ENCODE measurements at places on chromosomes 13 and 19.

DNA sequence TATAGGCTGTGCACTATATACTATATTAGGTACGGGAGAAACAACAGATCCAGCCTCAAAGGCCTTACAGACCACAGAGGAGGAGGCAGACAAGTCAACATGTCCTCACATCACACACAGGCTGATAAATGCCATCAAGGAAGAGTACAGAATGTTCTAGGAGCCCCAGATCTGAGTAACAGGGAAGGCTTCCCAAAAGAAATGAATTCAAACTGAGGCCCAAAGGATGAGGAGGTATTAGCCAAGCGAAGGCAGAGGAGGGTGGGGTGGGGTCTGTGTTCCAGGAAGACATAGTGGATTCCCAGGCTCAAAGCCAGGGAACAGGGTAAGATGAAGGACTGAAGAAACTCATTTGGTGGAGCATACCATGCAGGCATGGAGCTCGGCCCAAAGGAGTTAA is 55.1 kb downstream of the RXFP2 start:
- H3K27ac ChIP-seq = no peak overlapping the region
- no peak overlapping the region for H3K4me3 ChIP-seq
- no peaks in the 10 kb centered on the region for H3K36me3 ChIP-seq
- DNase-seq = no peak

DNA sequence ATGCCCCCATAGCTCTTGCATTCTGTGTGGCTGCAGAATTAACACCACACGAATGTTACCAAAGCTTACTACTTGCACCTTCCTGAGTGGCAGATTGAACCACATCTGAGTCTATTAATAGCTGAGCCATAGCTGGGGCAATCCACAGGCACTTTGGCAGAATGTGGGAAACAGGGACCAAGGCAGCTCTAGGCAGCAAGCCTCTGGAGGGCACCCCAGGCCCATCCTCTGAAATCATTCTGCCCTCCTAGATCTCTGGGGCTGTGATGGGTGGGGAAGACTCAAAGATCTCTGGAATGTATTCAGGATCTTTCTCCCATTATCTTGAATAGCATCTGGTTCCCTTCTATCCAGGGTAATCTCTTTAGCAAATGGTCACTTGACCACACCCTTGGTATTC is 139.3 kb downstream of the TNFRSF19 start:
- H3K27me3 ChIP-seq = no peaks in the 10 kb centered on the region
- H3K27ac ChIP-seq = no peak overlapping the region
- H3K36me3 ChIP-seq = no peaks in the 10 kb centered on the region
- peaks cover 16% of the 10 kb centered on the region for H3K4me1 ChIP-seq
- DNase-seq = no peak
- no peak overlapping the region for H3K4me3 ChIP-seq

DNA sequence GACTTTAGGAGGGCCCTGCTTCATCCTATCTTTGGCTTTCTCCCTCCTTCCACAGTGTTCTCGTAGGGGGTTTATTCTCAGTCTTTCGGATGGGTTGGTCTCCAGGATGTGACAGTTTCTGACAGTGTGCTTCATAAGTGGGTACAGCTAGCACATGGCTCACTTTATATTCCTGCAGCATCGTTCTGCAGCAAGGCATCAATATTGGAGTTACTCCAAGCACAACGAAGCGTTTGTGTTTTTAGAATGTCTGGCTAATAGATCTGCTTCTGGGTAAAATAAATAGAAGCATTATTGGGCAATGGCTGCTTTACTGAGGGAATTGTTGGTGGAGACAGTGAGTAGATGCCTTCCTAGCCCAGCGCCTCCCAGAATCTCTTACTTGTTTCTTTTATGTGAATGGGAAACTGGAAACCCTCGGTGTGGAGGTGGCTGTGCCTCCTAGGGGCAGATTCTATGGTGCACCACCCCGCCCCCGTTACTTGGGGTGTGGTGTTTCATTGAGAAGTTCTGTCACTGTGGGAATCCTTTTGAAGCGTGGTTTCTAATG is 2.0 kb downstream of the FARP1 start:
- H3K27ac ChIP-seq = peak overlapping the region; percentile 91
- DNase-seq = no peak

GRCh38 chr19:37941782-37942515 is 34.9 kb downstream of the SIPA1L3 start:
- no peaks in the 10 kb centered on the region for H3K27me3 ChIP-seq
- no peak for DNase-seq
- peak overlapping the region; percentile 70 for H3K4me3 ChIP-seq
- H3K4me1 ChIP-seq = peaks cover 13% of the 10 kb centered on the region
- H3K36me3 ChIP-seq = peaks cover 12% of the 10 kb centered on the region

GRCh38 chr13:82358284-82358683 is 1524.0 kb downstream of the SLITRK1 start:
- no peaks in the 10 kb centered on the region for H3K4me1 ChIP-seq
- DNase-seq = no peak
- no peaks in the 10 kb centered on the region for H3K36me3 ChIP-seq
- no peak overlapping the region for H3K4me3 ChIP-seq

DNA sequence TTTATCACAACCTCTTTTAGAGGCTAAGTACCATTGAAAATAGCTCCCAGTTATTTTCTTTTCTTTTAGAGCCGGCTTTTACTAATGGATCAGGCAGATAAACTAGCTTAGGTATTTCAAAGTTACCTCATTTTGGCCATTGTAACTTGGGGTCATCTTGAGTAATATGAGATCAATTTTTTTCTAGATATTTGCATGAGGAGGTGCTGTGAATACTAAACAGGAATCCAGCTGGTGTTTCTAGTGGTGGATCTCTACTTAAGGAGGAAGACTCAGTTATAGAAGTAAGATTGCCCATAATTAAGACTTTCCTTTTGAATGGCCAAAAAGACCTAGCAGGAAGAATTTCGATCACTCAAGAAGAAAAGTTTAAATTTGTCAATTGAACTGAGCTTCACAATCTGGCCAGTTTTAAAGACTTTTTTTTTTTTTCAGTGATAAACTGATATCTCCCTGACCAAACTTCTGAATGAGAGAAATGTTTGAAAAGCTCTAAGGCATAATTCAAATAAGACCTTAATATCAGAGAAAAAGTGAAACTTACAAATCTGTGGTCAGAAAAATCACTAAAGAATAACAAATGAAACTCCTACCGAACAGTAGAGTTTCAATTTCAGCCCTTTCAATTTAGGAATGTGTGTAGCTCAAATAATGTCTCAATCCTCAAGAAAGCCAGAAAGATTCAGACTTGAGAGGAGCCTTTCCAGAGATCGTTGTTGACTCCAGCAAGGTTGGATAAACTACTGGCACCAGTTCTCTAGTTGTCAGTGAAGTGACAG is 11.6 kb upstream of the NAA16 start:
- no peak for DNase-seq
- peaks cover 3% of the 10 kb centered on the region for H3K27me3 ChIP-seq
- no peak overlapping the region for H3K27ac ChIP-seq
- H3K36me3 ChIP-seq = no peaks in the 10 kb centered on the region
- H3K4me1 ChIP-seq = no peaks in the 10 kb centered on the region

- DNase-seq = no peak
- no peaks in the 10 kb centered on the region for H3K27me3 ChIP-seq
- H3K27ac ChIP-seq = no peak overlapping the region
- H3K4me1 ChIP-seq = peaks cover 16% of the 10 kb centered on the region
- H3K36me3 ChIP-seq = peaks cover 16% of the 10 kb centered on the region
Measured at GRCh38 chr13:49367640-49368422, 76.0 kb downstream of the CAB39L start.

DNA sequence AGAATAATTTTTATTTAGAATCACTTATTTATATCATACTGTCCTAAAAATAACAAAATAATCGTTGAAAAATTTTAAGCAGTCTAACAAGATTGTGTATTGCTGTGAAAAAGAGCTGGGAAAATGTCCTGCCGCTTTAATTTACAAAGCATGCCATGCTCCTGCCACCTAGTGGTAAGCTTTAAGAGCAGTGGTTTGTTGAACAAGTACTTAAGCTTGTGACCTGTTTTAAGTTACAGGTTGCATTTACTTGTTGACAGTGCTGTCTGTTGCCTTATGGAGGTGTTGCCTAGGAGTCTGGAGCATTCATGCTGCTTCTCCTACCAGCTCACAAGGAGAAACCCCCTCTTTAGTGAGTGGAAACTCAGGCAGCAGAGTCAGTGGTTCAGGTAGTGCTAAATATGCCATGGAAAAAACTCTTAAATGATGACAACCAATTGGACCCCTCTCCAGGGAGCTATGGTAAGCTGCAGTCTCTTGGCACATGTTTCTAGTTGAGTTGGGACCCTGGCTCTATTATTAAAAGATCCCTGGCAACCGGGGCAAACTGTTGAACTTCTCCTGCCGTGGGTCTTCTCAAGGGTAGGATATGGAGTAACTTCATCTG is 68.4 kb downstream of the SPATA13 start:
- H3K36me3 ChIP-seq = no peaks in the 10 kb centered on the region
- no peak overlapping the region for H3K27ac ChIP-seq
- peaks cover 11% of the 10 kb centered on the region for H3K4me1 ChIP-seq
- no peak for DNase-seq
- no peak overlapping the region for H3K4me3 ChIP-seq
- no peaks in the 10 kb centered on the region for H3K27me3 ChIP-seq

DNA sequence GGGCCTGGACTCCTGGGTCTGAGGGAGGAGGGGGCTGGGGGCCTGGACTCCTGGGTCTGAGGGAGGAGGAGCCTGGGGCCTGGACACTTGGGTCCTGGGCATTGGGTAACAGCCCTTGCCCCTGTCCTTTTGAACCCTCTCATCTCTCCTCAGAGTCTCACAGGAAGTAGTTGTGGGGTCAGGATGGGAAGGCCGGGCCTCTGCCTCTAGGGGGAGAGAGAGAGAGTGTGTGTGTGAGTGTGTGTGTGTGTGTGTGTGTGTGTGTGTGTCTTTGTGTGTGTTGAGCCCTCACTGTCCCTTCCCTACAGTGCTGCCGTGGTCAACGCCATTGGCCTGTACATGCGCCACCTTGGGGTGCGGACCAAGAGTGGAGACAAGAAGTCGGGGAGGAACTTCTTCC is 10.9 kb downstream of the ARHGEF1 start:
- peaks cover 3% of the 10 kb centered on the region for H3K36me3 ChIP-seq
- H3K4me1 ChIP-seq = no peaks in the 10 kb centered on the region
- no peak for DNase-seq
- H3K27me3 ChIP-seq = no peaks in the 10 kb centered on the region

- peaks cover 12% of the 10 kb centered on the region for H3K4me1 ChIP-seq
- DNase-seq = no peak
- H3K27ac ChIP-seq = no peak overlapping the region
- no peak overlapping the region for H3K4me3 ChIP-seq
Measured at GRCh38 chr13:77832339-77833100, 86.1 kb downstream of the EDNRB start.

DNA sequence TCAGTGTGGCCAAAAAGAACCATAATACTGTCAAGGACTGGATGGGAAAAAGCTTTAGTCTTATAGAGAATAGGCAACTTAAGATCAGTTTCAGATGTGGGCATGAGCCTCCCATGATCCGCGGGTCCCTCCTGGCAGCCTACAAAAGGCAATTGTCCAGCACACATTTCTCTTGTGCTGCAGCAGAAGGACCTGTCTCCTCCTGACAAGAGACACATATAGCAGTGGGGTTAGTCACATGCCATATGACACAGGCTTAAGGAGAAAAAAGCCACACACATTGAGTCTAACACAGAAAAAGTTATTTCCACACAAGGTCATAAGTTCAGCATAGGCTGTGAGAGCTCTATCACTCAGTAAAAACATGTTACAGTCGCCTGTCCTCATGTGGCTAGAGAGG is 1378.7 kb upstream of the PRR20A start:
- no peak overlapping the region for H3K27ac ChIP-seq
- H3K27me3 ChIP-seq = no peaks in the 10 kb centered on the region
- no peak overlapping the region for H3K4me3 ChIP-seq
- no peaks in the 10 kb centered on the region for H3K4me1 ChIP-seq

GRCh38 chr13:45909089-45909488 is 57.5 kb upstream of the SIAH3 start:
- H3K36me3 ChIP-seq = no peaks in the 10 kb centered on the region
- H3K4me3 ChIP-seq = no peak overlapping the region
- H3K27ac ChIP-seq = no peak overlapping the region

GRCh38 chr19:4206818-4207484 is 22.4 kb upstream of the EBI3 start:
- H3K27me3 ChIP-seq = peaks cover 19% of the 10 kb centered on the region
- H3K27ac ChIP-seq = no peak overlapping the region
- DNase-seq = no peak
- H3K36me3 ChIP-seq = no peaks in the 10 kb centered on the region
- no peak overlapping the region for H3K4me3 ChIP-seq
- H3K4me1 ChIP-seq = peaks cover 5% of the 10 kb centered on the region

GRCh38 chr13:103351035-103351828 is 285.0 kb upstream of the SLC10A2 start:
- peak overlapping the region; percentile 5 for H3K27ac ChIP-seq
- no peak for DNase-seq
- peaks cover 14% of the 10 kb centered on the region for H3K27me3 ChIP-seq
- peaks cover 24% of the 10 kb centered on the region for H3K4me1 ChIP-seq

DNA sequence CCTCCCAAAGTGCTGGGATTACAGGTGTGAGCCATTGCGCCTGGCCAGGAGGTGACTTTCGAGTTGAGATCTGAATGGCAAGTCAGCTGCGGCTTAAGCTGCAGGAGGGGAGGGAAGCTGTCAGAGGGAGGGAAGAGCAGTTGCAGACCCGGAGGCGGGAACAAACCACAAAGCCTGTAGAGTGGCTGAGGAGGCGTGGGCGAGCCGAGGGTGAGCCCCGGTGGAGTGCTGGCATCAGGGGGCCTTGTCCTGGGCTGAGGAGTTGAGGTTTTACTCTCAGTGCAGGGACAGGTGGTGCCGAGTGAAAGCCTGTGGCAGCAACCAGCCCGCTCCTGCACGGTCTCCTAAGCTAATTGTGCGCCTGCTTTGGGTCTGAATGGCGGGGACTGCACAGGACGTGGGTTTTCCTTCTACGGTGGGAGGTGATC is 24.2 kb downstream of the PPP1R37 start:
- H3K36me3 ChIP-seq = no peaks in the 10 kb centered on the region
- H3K4me3 ChIP-seq = peak overlapping the region; percentile 7
- H3K27ac ChIP-seq = peak overlapping the region; percentile 50
- H3K4me1 ChIP-seq = peaks cover 29% of the 10 kb centered on the region
- no peak for DNase-seq

GRCh38 chr19:3184847-3185460 is 776 bp upstream of the NCLN start:
- no peak for DNase-seq
- H3K4me1 ChIP-seq = peaks cover 8% of the 10 kb centered on the region
- H3K4me3 ChIP-seq = peak overlapping the region; percentile 99
- H3K27me3 ChIP-seq = no peaks in the 10 kb centered on the region
- H3K27ac ChIP-seq = peak overlapping the region; percentile 99

GRCh38 chr13:73913079-73913740 is 221.0 kb downstream of the KLF12 start:
- H3K36me3 ChIP-seq = no peaks in the 10 kb centered on the region
- H3K27ac ChIP-seq = no peak overlapping the region
- H3K4me3 ChIP-seq = no peak overlapping the region
- peaks cover 14% of the 10 kb centered on the region for H3K4me1 ChIP-seq

DNA sequence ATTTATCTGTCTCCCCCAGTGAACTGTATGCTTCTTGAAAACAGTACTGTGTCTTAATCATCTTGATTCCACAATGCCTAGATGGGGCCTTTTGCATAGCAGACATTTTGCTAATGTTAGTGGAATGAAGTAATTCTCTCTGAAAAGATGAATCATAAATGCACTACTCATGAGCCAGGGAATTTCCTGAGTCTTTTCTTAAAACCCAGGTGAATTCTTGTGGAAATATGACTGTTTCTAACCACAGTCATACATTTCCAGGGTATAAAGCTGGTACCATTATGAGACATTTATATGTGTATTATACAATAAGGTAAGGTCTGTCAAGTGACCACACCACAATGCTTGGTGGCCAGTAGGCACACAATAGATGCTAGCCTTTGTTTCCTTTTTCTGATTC is 5.5 kb upstream of the KCTD4 start:
- no peak overlapping the region for H3K27ac ChIP-seq
- H3K36me3 ChIP-seq = peaks cover 30% of the 10 kb centered on the region
- DNase-seq = no peak
- H3K4me3 ChIP-seq = no peak overlapping the region

All from type B pancreatic cell (in vitro differentiated cells).